ENCODE measurements at places on chromosomes 6 and 20.

DNA sequence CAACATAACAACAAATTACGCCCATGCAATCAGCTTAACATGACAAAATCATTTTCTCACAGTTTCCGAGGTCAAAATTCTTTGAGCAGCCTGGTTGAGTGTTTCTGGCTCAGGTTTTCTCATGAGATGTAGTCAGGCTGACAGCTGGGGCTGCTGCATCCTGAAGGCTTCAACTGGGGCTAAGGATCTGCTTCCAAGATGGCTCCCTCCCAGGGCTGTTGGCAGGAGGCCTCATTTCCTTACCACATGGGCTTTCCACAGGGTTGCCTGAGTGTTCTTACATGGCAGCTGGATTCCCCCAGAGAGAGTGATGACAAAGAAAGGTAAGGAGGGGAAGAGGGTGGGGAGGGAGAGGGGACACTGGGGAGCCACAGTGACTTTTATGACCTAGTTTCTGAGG lies 63.1 kb upstream of the NNAT start:
- no peak for DNase-seq

DNA sequence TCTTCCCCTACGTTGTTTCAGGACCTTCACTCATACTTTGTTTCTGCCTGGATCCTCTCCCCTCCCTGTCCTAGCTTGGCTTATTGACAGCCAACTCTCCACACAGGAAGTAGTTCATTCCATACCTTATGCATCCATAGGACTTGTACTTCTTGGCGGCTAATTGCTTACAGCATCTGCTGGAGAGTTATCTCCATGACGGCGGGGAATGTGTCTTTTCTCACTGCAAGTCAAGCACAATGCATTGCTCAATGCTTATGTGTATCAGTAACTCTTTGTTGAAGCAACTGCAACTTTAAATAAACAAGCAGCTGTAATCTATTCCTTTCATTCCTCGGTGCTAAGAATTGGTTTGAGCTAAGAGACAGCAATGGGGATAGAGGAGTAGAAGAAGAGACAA lies 551.3 kb upstream of the EPHA7 start:
- DNase-seq: no peak

DNA sequence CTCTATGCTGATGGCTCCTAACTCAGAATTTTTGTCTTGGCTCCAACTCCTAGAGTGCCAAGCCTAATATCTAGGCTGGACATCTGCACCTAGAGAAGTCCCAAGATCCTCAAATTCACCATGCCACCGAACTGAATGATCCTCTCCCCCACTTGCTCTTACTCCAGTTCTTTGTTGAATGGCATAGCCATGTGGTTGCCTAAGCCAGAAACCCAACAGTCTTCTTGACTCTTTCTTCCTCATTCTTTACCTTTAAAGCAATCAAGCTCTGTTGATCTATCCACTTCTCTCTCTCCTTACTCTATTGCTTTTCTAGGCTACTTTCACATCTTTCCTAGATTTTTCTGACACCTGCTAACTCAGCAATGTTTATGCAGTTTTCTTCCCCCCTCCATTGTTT lies 126.5 kb upstream of the FOXO3 start:
- no peak for DNase-seq

GRCh38 chr20:60116128-60116909 lies 158.1 kb downstream of the CDH26 start:
- no peak for DNase-seq

DNA sequence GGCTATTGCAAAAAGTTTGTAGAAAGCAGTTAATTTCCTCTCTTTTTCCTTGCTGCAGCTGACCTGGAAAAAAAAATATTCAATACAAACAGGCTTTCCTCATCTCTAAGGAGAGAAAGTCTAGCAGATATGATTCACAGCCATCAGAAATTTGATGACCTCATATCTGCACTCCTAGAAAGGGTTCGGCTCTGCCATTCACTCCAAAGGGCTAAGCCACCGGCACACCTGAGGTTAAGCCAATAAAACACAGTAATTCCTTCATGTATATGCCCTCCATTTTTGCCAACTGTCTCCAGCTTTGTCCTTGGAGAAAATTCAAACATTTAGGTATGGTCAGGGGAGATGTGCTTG lies 18.7 kb upstream of the LY86 start:
- DNase-seq: no peak
